ENCODE measurements at places on chromosomes 2 and 18.

GRCh38 chr2:191202209-191202721, 42.9 kb upstream of the MYO1B start:
- no peak for DNase-seq

DNA sequence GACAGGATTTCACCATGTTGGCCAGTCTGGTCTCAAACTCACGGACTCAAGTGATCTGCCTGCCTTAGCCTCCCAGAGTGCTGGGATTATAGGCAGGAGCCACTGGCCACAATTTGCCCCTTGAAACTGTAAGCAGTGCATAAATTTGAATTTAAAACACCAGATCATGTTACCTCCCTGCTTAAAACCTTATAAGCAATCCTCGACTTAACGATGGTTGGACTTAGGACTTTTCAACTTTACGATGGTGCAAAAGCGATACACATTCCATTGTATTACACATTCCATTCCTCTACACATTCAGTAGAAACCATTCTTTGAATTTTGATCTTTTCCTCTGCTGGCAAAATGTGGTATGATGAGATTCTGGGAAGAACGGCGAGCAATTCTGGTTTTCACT, 23.2 kb upstream of the EFR3B start:
- DNase-seq: no peak

- no peak for DNase-seq
These were observed 46.1 kb downstream of the CDCA7 start for GRCh38 chr2:173400760-173401159.

- no peak for DNase-seq
These were observed 862.1 kb upstream of the CELF4 start for GRCh38 chr18:38427736-38428135.

- DNase-seq: no peak
These were observed 51.1 kb upstream of the HNMT start for GRCh38 chr2:137913169-137913568.

Measured in stimulated activated CD4-positive, alpha-beta T cell treated with anti-CD3 and anti-CD28 coated beads, Interleukin-12 subunit alpha, Interleukin-12 subunit beta, amount 100 ng/mL, for 4 hours (primary cell).